Posterior cingulate gyrus (tissue), 11 donors: ENCODE measurements at places on chromosomes 7 and 10.

DNA sequence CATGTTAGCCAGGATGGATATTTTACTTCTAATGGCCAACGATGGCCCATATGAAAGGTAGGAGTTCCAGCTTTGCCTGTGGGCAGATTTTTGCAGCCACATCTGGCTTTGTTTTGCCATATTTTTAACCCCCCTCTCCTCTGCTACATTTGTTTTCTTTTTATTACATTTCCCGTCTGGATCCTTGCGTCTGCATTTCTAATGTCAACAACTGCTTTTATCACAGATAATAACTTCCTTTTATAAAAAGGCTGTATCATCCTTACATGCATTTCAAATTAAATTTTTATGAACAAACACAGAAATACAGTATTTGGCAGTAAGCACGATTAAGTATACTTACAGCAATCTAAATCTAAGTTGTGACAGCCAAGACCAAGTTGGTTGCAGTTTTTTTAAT, 156.0 kb downstream of the BAMBI start:
- DNase-seq = no peak

GRCh38 chr10:68924593-68924992, 23.5 kb downstream of the DDX50 start:
- DNase-seq = no peak

- DNase-seq = no peak
These were observed 760 bp upstream of the KCTD7 start for GRCh38 chr7:66627881-66628360.

GRCh38 chr7:90520484-90520883, 51.0 kb downstream of the PTTG1IP2 start:
- no peak for DNase-seq

DNA sequence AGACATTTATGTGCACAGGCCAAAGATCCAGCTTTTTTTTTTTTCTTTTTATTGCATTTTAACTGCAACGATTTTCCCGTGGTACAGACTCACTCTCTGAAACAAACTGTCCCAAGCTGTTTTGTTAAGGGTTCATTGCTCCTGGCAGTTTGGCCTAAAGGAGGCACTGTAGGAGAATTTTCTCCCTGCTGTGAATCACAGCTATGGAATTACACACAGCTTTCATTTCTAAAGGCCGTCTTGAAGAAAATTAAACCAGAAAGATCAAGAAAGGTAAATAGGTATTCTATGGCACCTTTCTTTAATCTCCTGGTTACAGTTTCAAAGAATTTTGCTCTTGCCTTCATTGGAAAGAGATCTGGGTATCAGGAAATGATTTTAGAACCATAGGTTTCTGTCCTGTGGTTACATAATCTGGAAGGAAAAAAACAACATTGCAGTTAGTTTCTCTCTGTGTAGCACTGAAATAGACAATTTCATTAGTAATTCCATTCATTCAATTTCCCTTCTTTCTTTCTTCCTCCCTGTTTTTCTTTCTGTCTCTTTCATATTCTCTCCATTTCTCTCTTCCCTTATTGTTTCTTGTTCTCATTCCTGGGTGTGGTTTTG, 51.2 kb downstream of the PDK4 start:
- peak; percentile 52 for DNase-seq

- no peak for DNase-seq
These were observed 54.3 kb upstream of the AKR1E2 start for GRCh38 chr10:4771554-4772201.

GRCh38 chr10:60382946-60383681, 6.6 kb downstream of the ANK3 start:
- no peak for DNase-seq

- DNase-seq = no peak
These were observed 1.1 kb upstream of the TNKS2 start for GRCh38 chr10:91797048-91797690.

DNA sequence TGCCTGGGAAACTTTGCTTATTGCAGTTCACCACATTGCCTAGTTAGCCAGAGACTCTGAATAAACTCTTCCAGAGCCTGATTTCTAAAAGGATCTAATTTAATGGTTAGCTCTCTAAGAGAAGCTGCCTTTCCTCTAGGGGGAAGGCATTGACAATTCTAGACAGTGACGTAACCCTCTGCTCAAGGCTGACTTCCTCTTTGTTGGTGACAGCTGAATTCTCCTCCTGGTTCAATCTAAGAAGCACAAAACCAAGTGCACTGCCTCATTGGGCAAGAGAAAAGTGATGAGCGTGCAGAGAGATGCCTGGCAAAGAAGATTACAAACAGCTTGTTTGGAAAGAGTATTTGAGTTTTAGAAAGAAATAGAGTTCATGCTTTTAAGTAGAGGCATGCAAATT, 102.7 kb downstream of the MACC1 start:
- DNase-seq = no peak

GRCh38 chr10:80132299-80133139, at the start of gene PLAC9:
TSS of gene PLAC9 (plus strand) at chr10:80132730. CDS start at chr10:80132763, 33 bp downstream.
- no peak for DNase-seq

DNA sequence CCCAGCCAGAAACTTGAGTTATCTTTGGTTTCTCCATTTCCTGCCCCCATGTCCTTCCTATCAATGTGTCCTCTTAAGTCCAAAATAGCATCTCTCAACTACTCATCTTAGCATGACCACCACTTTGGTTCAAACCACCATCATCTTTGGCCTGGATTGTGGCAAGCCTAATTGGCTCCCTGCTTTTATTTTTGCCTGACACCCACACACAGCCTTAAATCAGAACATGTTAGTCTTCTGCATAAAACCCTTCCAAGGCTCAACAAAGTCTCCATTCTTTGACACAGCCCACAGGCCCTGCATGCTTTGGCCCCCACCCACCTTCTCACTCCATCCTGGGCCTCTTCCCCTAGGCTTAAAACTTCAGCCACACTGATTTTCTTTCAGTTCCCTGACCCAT, 2.0 kb upstream of the TSPAN14 start:
- DNase-seq = no peak

DNA sequence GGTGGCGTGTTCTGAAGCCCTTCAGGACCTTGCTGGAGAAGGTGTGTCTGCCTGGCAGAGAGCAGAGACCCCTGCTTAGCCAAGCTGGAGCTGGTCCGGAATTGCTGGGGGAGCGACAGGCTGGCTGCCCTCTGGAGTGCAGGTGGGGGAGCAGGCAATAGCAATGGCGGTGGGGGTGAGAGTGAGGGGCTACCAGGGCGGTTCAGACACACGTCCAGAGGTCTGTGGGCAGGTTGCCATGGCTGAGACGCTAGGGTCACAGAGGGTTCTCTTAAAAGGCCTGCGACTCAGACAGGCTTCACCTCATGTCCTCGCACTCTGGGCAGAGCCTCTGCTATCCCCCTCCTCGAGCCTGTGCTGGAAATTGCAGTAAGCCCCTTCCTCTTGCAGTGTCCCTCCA, 329.0 kb upstream of the C7orf33 start:
- DNase-seq = no peak

DNA sequence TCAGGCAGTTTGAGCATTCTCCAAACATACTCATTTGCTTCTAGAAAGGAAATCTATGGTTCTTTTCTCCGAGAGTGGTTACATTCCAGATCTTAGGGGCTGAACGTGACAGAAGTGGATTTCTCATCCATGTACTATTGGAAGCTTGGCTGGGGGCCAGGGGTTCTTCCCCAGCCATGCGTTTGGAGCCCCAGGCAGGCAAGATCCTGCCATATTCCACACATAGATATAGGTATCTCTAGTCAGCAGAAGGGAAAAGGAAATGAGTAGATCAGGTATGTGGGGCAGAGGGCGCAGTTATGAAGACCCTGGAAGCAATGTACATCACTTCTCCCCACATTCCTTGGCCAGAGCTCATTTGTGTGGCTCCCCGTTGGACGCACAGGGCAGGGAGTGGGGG, 299.8 kb downstream of the CCDC3 start:
- no peak for DNase-seq

- no peak for DNase-seq
These were observed 1.1 kb downstream of the P4HA1 start for GRCh38 chr10:73095481-73096021.

DNA sequence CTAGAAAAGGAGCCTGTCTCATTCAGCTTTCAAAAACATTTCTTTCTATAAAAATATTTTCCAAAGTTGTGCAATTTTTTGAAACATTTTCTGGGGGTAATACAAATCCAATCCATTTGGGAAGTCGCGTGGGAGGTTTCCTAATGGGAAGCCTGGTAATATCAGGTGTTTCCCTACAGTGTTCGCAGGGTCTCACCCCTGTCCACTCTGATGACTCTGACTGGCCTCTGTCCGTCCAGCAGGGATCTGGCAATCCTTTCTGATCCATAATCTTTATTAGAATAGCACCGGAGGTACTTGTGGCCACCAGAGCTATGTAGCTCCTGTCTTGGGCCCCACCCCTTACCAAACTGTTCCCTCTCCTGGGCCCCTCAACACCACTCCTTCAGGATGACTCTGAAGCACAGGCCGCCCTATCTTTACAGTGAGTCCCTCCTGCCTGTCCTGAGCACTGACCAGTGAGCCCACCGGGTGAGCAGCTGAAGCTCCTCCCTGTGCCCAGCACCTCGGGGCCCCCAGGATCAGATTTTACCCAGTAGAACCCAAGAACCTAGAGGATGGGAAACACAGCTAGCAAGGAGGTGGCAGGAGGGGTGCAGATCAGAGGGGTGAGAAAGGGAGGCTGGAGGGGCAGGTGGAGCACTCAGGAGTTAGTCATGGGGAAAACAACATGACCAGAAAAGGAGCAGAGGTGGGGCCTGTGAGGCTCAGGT, 84.8 kb downstream of the PTPRE start:
- no peak for DNase-seq

GRCh38 chr7:90825779-90826178, 229.7 kb downstream of the CDK14 start:
- no peak for DNase-seq

GRCh38 chr10:107544706-107545520, 380.4 kb upstream of the SORCS1 start:
- no peak for DNase-seq

- DNase-seq = no peak
These were observed 162.2 kb downstream of the LRRTM3 start for GRCh38 chr10:67088036-67088435.

DNA sequence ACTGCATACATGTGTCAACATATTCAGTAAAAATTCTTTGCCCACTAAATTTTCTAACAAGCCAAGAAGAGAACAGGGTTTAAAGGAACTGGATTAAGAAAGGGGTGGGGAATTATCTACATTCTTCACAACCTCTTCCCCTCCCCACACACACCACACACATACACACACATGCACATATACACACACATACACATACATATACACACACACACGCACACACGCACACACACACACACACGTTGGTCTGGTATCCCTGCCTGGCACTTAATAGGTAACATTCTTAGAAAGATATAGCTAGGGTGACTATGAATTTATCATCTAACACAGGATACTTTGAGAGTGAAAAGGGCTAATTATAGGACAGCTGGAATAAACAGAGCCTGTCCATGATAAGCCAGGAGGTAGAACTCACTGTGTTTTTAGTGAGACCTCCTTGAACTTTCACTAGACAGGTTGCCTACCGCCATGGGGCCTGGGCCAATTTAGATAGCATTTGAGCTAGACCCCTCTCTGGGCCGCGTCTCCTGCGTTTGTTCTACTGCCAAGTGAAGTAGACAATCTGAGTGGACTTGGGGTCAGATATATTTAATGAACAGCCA, 33.1 kb upstream of the EPC1 start:
- DNase-seq = no peak

DNA sequence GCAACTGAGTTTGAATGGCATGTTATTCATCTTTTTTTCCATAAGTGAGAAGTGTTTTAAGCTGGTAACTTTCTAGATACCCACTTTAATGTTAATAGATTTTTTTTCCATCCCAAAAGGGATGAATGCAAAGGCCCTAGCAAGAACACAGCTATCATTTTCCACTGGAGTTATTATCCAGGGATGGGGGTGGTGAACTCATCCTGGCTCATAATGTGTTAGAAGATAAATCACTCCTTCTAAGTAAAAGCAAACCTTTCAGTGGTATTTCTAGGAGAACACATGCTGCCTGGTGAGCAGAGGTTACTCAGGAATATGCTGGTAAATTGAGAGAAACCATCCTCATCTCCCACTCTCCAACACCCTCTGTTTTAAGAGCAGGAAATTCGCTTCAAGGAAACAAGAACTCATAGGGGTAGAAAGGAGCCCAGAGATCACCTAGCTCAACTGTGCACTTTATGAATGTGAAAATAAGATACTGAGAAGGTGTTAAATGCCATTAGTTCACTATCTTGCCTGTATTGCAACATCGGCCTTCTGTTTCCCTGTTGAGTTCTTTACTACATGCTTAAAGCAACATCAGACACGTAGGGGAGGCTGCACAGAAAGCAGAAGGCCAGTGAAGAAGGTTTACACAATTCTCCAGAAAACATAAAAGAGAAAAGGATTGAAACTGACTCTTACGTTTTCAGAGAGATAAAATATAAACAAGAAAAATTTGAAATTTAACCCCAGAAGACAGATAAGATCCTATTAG, 264.0 kb upstream of the PRKCQ start:
- no peak for DNase-seq

DNA sequence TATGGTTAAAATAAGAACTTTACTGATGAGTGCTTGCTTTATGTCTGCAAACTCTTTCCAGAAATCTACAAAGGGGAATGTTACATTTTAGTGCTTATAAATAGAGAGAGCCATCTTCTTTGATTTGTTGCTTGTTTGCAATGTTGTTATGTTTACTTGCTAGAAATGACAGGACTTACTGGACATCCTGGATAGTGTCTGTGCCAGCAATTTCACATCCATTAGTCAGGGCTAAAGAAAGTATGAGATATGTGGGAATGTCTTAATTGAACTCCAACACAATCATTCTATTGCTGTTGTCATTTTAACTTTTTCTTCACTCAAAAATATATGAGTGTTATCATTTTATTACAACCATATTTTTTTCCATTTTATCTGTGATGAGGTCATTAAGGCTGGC, 453.2 kb downstream of the TNS3 start:
- no peak for DNase-seq
